ENCODE measurements at places on chromosomes 11 and 22.

- DNase-seq, result no peak
These were observed 72.7 kb upstream of the WNT11 start for GRCh38 chr11:76279038-76279437.

DNA sequence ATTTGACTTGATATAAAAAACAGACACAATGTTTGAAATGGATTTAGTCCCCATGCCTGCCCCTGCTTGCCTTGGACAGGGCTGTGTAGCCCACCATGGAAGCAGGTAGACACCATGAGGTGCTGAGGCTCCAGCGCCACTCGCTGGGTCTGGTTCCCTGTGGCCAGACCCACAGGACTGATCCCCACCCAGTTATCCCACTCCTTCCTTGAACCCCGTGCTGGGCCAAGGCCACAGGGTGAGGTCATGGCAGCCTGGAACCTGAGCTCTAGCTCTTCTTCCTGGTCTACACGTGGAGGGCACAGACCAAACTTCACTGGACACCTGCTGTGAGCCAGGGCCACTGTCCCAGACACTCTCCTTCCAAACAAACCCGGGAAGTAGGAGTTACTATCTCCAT lies 42.5 kb downstream of the GAB4 start:
- DNase-seq, result no peak

GRCh38 chr11:15579287-15580001 lies 464.7 kb downstream of the INSC start:
- no peak for DNase-seq

DNA sequence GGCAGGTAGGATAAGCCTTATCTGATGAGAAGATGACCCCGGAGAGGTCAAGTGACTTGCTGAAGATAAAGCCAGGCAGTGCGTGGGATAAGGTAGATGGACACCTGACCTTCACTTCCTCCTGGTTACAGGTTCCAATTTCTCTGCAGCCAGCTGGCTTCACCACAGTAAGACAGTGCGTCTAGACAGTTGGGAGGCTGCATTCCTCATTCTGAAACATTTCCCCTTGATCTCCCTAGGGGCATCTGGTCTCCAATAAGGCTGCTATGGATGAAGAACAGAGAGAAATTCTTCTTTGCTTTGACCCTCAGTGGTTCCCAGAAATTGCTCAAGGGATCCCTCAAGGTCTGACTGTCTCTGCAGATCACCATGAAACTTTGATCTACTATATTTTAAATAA lies 211.3 kb downstream of the MYO18B start:
- DNase-seq, result no peak

DNA sequence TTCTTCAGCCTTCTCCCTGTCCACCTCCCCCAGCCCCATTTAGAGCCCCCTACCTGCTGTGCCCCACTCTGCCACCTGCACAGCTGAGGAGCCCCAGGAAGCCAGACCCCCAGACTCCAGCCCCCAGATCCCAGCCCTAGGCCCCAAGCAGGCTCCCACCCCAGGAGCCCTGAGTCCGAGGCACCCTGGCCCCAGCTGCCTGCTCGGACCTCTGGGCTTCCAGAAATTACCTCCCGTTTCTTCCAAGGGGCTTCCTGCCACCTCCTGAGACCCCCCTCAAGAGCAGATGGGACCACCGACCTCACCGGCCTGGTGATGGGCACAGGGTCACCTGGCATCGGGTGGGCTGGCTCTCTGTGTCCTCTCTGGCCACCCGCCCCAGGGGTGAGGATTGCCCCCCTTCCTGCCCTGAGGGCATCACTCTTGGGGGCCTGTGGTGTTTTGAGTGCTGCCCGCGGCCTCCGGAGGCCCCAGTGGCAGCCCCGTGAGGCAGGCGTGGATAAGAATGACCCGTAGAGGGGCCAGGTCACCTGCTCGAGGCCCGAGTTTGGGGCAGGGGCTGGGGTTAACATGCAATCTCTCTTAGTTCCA lies 18.3 kb upstream of the TALDO1 start:
- DNase-seq, result no peak

DNA sequence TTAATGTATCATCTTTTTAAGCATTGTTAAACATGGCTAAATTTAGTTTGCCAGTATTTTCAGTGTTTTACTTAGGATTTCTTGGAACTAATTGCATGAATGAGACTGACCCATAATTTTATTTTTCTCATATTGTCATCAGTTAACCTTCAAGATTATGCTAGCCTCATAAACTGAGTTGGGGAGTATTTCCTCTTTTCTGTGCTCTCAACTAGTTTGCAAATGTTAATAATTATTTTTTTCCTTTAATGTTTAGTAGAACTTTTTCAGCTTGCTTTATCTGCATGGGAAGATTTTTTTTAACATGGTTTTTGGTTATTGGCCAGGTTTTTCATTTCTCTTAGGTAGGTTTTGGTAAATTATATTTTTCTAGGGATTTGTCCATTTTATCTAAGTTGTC lies 235.4 kb upstream of the SESN3 start:
- DNase-seq, result no peak

- DNase-seq, result no peak
These were observed 146.5 kb downstream of the ELP4 start for GRCh38 chr11:31656051-31656450.

DNA sequence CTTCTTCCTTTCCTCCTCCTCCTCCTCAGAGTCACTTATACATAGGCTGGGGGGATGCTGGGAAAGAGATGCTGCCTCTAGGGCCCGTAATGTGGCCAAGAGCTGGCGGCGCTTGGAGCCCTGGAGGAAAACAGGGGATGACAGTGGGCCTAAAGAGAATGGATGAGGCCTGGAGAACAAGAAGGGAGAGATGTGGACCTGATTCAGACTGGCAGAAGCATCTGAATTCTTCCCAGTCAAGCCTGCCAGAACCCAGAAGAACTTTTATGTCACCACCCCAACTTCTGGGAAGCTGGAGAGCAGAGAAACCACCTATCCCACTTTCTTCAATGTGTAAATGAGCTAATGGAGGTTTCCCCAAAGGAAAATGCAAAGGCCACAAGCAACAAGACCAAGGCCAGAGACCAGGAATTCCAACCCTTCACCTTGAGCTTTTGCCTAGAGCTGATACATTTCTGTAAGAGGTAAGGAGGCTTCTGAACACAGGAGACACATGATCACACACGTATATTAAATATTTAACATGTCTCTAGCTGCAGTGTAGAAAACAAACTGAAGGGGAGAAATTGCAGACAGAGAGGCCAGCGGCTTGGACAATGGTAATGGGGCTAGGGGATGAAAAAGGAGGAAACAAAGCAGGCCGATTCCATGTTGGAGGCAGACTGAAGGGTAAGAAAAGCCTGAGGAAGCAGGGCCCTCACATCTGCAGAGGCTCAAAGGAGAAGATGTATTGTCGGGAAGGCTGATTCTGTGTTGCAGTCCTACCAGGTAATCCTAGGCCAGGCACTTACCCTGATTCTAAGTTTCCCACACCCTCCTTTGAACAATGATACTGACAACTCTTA lies 1.1 kb downstream of the RRP8 start:
- DNase-seq, result no peak

DNA sequence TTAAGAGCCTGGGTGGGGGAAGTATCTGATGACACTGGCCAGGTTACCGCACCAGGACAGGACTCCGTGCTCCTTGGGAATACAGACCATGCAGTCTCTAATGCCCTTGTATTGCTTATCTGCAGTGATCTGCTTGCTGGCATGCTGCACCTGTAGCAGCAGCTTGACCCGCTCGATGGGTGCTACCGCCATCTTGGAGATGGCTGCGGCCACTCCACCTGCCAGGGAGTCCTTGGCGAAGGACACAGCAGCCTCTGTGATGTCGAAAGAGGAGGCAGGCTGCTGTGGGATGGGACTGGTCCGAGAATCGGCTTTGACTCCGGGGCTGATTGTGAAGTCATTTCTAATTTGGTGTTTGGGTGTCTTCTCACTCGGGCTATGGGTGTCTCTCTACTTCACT lies 3.1 kb downstream of the WBP2NL start:
- no peak for DNase-seq

- DNase-seq, result no peak
These were observed 630.2 kb downstream of the BRD1 start for GRCh38 chr22:49197505-49197904.

DNA sequence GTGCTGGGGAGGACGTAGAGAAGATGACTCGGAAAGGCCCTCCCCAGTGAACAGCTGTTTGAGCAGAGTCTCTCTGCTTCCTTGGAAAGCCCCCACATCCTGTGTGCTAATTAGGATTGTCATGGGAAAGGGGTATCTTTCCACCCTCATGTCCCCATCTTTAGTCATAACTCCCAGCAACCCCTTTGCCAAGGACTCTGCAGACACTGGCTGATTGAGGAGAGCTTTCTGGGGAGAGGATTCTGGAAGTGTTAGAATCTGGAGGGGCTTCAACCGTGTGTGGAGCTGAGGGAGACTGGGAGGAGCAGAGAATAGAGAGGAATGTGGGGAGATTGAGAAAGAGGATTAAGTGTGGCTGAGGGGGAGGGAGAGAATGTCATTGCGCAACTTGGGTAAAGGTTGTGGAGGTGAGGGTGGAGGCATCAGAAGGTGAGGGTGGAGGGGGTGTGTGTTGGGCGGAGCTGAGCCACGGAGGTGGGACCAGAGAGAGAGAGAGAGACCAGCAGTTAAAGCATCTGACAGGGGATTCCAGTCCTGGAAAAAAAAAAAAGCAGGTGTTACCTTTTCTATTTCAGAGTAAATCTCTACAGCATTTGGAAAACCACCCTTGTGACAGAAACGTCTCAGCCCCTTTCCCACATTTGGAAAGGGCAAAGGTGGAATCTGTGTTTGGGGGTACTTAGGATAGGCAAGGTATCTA lies 2.2 kb downstream of the DTX4 start:
- peak; percentile 22 for DNase-seq

GRCh38 chr11:107224836-107225235 lies 206.6 kb upstream of the GUCY1A2 start:
- no peak for DNase-seq

DNA sequence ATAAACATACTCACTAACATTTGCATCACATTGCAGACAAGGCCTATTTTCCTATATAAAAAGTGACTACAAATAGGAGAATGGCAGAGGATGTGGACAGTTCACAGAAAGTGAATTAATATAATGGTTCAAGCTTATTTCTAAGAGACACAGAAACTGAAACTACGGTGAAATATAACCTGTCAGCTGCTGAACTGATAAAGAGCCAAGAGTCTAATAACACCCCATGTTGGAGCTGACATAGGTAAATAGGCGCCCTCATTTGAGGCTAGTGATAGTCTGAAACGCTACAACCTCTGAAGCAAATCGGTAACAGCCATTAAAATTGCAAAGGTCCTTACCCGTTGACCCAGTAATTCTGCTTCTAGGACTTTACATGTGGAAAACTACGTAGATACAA lies 14.0 kb downstream of the AP1B1 start:
- DNase-seq, result no peak

Data from dermis microvascular lymphatic vessel endothelial cell (primary cell).